Effector memory CD8-positive, alpha-beta T cell (primary cell): ENCODE measurements at places on chromosomes 5 and 9.

- no peak for DNase-seq
Measured at GRCh38 chr5:177025101-177025601, 2.7 kb downstream of the ZNF346 start.

DNA sequence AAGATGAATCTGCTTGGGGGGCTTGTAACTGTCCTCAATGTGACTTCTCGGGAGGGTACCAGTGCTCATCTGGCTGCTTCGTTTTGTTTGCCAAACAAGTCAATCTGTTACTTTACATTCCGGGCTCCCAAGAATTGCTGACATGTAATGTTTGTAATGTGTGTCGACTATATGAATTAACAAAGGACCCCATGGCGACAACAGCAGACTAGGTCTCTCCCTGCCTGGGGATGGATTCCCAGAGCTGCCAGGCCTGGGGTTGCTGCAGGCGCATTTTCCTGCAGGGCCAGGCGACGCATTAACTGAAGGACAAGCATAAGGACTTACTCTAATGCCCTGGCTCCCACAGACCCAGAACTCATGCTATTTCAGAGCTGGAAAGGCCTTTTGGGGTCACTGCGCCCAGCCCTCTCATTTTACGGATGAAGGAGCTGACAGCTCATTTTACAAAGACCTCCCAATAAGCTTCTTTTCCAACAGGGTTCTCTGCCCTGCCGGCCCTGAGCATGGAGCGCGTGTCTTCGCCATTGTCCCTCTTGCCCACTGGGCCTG is 214.8 kb downstream of the TTLL11 start:
- no peak for DNase-seq

GRCh38 chr9:125959315-125959714 is 212.1 kb downstream of the PBX3 start:
- DNase-seq: no peak

- no peak for DNase-seq
Measured at GRCh38 chr5:97231025-97231636, 48.1 kb upstream of the RIOK2 start.
